GM23248 (cell line): ENCODE measurements at places on chromosomes 7 and 10.

DNA sequence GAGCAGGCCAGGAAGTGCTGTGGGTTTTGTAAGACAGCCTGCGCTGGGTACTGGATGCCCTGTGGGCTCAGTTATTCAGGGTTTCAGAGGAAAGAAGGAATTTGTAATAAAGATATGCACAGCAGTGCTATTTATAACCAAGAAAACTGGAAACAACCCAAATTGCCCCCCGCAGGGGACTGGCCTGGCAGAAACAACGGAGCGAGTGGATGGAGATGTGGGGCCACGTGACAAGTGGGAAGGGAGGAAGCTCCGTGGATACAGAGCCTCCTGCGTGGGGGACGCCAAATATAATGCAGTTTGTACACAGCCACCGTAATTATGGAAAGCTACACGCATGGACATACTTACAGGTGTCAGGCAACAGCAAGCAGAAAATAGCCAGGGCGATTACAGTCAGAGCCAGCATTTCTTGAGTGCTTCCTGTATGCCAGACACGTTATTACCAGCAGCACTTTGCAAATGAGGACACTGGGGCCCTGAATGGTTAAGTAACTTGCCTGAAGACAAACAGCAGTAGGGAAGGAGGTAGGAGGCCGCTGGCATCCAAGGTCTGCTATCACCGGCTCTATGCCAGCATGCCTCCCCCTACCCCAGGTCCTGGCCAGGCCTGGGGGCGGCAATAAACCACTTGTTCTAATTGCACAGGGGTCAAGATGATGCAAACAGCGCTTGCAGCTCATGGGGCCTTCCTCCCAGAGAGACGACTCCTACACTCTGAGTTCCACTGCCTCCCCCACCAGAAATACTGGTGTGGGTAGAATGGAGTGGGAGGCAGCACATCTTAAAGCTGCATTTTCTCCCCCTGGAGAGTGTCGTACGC, 8.7 kb upstream of the CAMK2B start:
- no peak for DNase-seq

- peak; percentile 45 for DNase-seq
Observed at GRCh38 chr10:4008676-4009382, 223.8 kb upstream of the KLF6 start.

- peak; percentile 68 for DNase-seq
Observed at GRCh38 chr7:55030314-55030713, 11.5 kb downstream of the EGFR start.

GRCh38 chr7:104096683-104097082, 107.2 kb upstream of the RELN start:
- DNase-seq = peak; percentile 36

GRCh38 chr10:19620811-19621210, 195.4 kb upstream of the PLXDC2 start:
- DNase-seq = peak; percentile 27
